ENCODE measurements at places on chromosomes 4 and X.

GRCh38 chrX:69724307-69724706 is 108.4 kb downstream of the EDA start:
- DNase-seq, result no peak

- DNase-seq, result no peak
Measured at GRCh38 chrX:341541-342101, 23.0 kb upstream of the GTPBP6 start.

DNA sequence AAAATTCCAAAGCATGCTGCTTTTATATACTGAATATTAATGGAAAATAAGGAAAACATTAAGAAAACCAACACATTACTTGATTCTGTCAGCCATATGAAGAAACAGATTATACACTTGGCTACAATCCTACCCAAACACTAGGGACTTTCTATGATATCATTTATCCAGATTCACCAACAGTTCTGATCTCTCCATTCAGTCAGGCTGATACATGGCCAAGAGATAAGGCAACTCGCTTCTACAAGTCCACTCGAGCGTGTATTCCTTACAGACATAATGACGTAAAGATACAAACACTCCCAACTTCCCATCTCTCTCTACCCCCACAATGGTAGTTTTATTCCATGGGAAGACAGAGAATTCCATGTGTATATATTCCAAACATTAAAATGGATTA is 44.5 kb downstream of the NEK1 start:
- DNase-seq, result no peak

- no peak for DNase-seq
Measured at GRCh38 chr4:186265683-186266652, at the start of gene F11. Gene F11 (plus strand): TSS chr4:186266189. CDS start chr4:186267137, 948 bp downstream.

- peak; percentile 63 for DNase-seq
Measured at GRCh38 chr4:38128478-38129459, 168.6 kb downstream of the PTTG2 start.
